Renal cortical epithelial cell (primary cell): ENCODE measurements at places on chromosomes 2 and 18. TPM values are rescaled to one million over a fixed set of nuclear protein-coding genes. Genes with fewer than 3 reads are reported as not detected.

DNA sequence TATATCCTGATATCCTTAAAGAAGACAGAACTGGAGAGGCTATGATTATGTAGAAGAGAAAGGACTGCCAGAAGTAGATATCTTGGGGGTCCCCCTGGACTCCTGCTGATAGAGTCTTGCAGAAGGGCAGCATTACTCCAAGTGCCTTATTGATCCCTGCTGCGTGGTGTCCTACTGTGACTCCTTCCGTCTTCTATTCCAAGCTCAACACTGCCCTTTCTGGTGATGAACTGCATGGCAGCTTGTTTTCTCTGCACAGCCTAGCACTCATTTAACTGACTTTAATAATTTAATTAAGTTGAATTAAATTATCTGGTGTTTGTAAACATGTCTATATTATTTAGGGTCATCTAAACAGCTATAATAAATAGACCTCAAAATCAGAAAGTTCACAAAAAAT, 194.1 kb upstream of the DSEL start:
- peak; percentile 30 for DNase-seq

The UNC80 gene
- total RNA-seq, result 0.05 TPM in 1 of 2 replicates, not detected in the other

DNA sequence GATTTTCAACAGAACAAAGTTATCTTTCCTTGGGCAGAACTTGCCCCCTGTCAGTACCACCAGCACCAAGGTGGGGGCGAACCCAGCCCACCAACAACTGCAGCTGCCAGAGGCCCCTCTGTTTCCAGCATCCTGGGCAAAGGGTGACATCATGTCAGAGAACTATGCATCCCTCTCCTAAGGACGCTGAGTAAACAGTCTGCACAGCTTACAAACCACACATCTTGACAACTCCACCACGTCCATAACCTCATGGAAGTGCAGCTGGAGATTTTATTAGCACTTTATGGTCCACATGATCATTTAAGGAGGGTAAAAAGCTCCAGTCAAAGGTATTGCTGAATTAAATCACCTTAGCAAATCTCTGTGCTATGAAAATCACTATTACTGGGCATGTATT, 40.4 kb downstream of the PIEZO2 start:
- no peak for DNase-seq

DNA sequence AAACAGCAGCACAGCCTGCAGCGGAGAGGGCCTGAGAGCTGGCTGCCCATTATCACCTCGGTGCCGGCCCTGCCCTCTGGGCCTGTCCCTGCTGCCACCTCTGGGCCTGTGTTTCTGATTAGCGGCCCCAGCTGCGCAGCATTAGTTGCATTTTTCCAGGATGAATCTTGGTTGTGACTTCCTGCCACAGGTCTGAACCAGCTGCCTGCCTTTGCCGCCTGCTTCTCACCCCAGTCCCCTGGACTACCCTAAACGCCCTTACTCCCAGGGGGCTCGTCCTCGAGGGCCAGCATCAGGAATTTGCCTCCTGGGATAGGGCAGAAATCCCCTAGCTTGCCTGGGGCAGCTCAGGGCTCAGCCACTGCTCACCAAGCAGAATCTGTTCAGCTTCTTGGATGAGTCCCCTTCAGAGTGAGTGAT, 342.8 kb downstream of the DYSF start:
- no peak for DNase-seq

The BOK gene
- total RNA-seq, result 57.0 and 61.0 TPM in 2 replicates

GRCh38 chr2:45946023-45946422, 294.5 kb downstream of the PRKCE start:
- DNase-seq, result peak; percentile 93
